Stimulated activated CD4-positive, alpha-beta T cell treated with anti-CD3 and anti-CD28 coated beads, Interleukin-4, amount 100 ng/mL, for 4 hours (primary cell): ENCODE measurements at places on chromosomes 12 and 14.

DNA sequence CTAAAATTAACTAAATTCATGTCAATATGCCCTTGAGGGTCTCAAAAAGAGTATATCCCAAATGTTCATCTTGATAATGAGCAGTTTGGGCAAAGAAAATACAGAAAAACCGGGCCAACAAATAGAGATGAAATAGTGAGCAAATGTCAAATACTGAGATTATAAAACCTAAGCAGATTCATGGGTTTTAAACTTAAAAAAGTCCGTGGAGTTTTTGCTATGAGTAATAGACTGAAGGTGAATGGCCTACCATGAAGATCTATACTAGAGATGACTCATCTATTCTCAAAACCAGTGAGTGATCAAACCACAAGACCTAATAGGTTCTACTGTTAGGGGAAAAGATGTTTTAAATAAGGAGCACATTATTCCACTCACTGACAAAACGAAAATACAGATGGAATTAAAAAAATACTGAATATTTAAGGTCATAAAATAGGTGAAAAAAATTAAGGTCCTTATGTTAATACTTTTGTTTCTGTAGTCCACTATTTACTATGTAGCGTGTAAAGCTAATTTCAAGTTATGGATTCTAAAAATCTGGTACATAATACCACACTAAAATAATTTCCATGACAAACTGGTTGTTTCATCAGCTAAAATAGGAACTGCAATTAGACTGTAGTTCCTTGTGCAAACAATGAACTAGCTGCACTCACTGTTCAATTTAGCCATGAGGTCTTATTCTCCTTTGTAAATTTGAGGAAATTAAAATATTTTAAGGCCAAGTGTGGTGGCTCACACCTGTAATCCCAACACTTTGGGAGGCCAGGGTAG, 5.0 kb downstream of the HNRNPC start:
- DNase-seq, result no peak

DNA sequence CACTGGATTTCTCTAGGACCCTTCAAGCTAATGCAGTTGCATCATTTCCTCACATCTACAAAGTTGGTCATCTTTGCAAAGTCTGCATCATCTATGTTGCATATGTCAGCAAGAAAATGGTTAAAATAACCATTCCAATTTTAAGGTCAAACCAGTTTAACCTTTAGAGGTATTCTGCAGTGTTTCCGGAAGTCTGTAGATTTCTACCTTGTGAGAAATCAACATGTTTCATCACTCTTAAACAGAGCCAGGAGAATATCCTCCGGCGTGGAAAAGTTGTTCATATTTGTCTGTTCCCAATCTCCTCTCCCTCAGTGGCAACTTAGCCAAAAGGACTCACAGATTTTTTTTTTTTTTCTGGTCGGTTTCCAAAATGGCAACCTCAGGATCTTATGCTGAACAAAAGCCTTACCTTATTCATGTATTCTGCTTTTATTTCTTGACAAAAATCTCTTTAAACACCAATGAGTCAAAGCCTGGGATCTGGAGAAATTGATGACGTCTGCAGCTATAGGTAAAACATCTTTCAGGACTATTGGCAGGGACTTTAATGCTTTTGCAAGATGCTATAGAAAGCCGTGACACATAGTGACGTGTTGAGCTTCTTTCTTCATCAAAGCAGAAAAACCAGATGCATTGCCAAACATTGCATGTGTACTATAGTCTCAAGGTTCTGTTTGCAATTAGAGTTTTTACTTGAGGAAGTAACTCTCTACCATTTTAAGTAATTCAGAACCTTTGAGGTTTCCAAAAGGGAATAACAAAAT, 16.0 kb upstream of the CDK17 start:
- no peak for DNase-seq

- no peak for DNase-seq
Measured at GRCh38 chr12:130482448-130482847, 144.8 kb downstream of the PIWIL1 start.

DNA sequence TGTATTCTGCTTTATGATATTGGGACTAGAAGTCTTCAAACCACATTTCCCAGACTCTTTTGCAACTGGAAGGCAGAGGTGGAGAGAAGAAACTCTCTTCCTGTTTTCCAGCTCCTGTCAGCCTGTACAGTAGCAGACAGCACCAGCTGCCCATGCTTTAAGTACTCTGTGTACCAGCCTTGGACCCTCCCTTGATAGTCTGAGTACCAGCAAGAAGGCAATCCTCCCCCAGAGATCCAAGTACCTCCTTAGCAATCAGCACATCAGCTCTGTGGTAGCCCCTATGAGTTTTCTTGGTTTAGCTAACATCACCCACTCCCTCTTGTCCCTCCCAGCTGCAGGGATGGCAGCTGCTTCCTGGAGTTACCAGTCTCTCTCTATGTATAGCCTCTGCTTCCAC, 56.3 kb downstream of the STXBP6 start:
- DNase-seq, result no peak

DNA sequence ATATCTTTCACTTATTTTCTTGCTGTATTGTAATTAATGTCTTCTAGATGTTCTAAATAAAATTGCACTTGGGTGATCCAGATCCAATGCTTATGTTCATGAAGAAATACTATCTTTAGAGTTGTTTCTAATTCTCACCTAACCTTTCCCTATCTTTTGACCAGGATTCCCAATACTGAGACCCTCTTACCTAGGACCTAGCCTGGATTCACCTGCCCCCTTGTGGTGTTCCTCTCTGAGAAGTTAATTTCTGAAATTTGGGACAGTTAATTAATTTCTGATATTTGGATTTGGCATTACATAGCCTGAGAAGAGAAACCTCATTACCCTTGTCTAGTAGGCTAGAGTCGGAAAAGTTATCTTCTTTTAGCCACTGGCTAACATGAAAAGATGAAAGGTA, 29.5 kb downstream of the FOXA1 start:
- DNase-seq, result no peak

DNA sequence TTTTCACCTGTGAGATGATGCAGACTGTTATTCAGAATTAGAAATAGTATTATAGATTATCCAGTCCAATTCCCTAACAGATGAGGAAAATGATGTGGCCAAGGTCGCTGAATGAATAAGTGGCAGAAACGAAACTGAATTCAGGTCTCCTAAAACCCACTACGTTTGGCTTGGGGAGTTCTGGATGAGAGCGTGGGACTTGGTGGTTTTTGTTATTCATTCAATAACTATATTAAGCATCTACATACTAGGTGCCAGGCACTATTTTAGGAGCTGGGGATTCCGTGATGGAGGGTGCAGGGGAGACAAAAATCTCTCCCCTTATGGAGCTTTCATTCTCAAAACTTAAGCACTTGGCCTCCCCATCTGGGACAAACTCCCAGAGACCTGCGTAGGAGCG, 813 bp upstream of the CCDC184 start:
- DNase-seq, result no peak

DNA sequence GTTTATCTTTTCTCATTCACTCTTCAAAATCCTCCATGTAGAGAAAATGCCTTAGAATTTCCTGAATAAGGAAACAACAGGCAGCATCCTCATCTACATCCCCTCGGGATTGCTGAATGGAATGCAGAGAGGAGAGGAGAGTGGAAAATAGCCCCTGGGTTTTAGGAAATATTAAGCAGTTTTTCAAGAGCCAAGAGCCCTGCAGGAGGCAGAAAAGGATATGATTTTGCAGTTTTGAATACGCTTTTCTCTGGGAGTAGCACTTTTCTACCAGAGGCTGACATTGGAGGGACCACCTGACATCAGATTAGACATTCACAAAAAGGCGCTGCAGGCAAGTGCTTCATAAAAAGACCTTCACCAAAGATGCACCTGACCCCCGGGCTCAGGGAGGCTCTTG, 362.2 kb upstream of the SFSWAP start:
- no peak for DNase-seq

DNA sequence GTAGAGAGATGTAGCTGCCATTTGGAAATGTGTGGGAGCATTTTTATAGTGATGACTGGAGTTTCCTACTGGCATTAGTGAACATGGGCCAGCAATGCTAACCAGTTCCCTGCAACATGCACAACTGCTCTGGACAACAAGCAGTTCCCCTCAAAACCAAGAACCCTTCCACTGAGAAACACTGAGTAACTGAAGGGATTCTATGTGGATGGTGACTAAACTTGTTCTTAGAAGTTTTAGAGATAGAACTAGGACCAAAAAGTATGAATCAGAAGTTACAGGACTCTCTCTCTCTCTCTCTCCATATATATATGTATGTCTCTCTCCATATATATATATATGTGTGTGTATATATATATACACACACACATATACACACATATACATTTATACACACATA, 7.9 kb downstream of the SERPINA10 start:
- DNase-seq, result no peak

DNA sequence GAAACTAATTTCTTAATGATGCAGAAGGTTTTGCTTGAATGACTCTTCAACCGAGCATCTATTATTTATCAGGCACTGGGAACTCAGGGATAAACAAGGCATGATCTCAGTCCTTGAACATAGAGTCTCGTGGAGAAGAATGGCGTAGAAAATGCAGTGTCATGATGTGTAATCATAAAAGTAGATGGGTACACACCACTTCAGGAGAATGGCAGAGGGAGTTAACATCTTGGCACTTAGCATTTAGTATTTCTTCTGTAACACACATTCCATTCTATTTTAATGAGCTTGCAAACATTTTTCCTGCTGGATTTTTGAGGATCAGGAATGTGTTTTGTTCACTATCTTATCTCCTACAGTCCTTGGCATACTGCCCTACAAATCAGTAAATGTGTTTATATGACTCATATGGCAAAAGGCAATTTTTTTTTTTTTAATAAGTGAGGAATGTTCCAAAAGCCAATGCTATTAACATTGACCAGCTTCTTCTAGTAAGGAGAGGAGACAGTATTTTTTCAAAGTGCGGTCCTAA, 3.8 kb downstream of the TXNRD1 start:
- DNase-seq, result no peak

DNA sequence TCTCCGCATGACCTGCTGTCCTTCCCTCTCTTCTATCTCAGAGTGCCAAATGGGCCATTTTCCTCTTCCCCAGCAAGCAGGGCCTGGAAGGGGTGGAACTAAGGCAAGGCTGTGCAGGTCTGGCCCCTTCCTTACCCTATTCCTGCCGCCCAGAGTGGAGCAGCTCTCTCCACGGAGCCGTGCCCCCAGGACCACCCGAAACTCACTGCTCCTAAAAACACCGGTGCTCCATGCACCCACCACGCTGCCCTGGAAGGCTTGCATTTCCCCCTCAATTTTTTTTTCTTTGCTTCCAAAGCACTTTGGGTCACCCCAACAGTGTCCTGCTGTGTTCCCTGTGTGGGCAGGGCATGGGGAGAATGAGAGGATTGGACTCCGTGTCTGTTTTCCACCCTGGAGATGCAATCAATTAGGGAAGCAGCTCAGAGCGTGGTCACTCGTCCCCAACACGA, 48.5 kb upstream of the MEG3 start:
- DNase-seq, result no peak

DNA sequence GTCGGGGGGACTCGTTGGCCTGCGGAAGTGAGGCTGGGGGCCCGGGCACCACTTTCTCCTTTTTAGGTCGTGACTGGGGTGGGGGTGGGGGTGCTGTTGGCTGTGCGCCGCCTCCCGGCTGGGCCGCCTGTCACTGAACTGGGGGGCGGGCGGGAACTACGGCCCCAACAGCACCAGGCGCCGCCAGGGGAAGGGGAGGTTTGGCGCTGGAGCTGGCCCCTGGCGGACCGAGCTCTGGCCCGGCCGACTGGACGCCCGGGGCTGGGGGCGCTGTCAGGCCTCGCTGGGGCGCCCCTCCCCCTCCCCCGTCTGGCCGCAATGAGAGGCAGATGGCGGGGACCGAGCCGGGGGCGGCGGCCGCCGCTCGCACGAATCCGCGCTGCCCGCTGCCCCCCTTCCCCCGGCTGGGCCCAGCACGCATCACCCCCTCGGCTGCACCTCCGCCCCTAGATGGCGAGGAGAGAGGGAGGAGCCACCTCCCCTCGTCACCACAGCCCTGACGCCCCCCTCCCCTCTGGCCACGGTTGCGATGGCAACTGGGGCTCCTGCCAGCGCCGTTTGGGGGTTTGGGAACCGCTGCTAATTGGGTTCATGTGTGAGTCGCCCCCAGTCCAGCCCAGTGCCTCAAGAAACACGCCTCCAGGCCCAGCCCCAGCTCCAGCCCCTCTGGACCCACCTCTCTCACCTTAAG, 723 bp downstream of the NFATC4 start:
- no peak for DNase-seq

- DNase-seq, result no peak
Measured at GRCh38 chr14:99327458-99328250, 55.7 kb upstream of the BCL11B start.

DNA sequence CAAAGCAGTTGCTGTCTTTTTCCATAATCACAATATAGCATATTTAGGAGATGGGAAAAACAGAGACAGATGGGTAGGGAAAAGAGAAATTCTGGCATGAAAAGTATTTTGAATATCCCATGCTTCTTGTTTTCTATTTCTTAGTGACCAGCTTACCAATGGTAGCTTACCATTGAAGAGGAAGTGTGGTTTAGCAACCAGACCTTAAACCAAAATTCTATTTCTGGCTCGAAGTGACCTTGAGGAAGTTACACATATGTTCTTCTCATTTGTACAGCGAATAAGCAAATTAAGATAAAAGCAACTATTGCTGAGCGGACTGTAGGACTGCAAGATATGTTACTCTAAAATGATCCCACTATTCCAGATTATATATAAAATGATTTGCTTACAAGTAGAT, 82.9 kb downstream of the FGD4 start:
- DNase-seq, result no peak

GRCh38 chr12:14948672-14949071, 10.3 kb upstream of the ERP27 start:
- no peak for DNase-seq

DNA sequence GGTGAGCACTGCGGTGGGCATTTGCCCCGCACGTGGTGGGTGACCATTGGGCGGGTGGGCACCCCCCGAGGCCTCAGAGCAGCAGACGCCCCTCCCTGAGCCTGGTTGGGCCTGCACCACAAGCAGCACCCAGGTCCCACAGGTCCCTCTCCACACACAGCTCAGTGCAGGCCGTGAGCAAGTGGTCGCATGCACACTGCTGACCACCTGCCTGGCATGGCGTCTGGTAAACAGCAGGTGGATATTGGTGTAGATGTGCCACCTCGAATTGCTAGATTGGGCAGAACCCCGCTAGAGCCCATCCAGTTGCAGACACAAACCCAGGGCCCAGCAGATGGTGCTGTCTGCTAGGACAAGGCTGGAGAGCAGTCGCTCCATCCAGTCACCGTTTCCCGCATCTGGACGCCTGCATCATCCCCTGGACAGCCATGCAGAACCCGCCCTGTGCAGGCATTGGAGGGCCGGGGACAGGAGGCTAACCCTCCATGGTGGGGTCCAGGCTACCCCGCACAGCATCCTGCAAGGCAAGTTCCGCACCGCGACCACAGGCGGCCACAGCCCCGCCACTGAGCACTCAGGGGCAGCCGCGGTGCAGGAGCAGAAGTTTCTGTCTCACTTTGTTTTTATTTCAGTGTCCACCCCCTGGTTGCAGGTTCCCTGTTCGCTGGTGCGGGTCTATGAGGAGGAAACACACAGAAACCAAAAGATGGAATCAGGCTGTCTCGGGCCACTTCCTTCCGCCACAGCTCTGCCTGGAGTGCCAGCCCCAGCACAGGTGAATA, 45.6 kb upstream of the RIMBP2 start:
- DNase-seq, result peak; percentile 61

GRCh38 chr14:55412676-55413075, 1.0 kb upstream of the ATG14 start:
- DNase-seq, result no peak
